Epithelial cell of prostate (primary cell): ENCODE measurements at places on chromosomes 6 and 20.

DNA sequence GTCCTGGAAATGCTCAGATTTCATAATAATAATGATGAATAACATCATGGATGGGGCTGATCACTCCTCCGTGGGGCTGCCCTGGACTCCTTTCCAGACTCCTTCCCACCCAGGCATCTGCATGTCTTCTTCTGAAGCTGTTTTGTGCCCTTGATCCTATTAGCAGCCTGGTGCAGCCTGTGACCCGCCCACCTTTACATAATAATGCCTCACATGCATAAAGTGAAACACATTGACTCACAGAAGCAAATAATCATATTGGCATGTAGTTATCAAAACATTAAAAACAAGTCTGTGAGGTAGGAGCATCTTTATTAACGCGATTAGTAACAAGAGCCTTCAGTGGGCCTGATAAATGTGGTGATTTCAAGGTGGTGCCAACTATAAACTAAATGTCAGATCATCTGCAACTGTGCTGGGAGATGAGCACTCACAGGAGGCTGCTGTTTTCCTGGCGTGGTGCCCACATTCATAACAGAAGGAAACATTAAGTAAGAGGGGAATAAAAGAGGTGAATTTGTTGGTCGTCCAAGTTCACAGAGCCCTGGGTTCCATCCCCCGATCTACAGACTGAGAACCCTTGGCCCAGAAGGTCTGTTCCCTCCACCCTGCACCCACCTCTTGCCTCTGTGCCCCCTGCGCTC is 344.7 kb downstream of the CDH4 start:
- no peak for DNase-seq

- no peak for DNase-seq
Measured at GRCh38 chr6:21594416-21595281, 1.1 kb downstream of the SOX4 start.

DNA sequence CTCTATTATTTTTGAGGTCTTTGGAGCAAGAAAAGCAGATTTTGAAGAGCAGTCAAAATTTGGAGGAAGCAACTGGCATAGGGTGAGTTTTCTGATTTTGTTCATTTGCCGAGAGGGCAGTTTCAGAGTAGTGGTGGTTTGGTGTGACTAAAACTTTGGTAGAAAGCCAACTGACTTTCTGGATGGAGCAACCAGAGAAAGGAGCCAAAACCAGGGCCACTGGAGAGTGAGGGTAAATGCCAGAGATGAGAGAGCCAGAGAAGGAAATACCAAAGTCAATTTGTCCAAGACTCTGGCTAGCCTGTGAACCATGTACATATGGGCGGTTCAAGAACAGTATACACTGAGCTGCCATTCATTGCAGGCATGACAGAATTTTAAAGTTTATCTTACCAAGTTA is 40.5 kb upstream of the ZBTB24 start:
- no peak for DNase-seq

GRCh38 chr6:169094552-169094950 is 159.1 kb downstream of the THBS2 start:
- no peak for DNase-seq

GRCh38 chr20:44768256-44768655 is 22.6 kb downstream of the KCNK15 start:
- no peak for DNase-seq

- DNase-seq = no peak
Measured at GRCh38 chr6:5468586-5468985, 207.3 kb downstream of the FARS2 start.

- DNase-seq = no peak
Measured at GRCh38 chr20:61376541-61377240, 124.6 kb downstream of the CDH4 start.
